ENCODE measurements at places on chromosomes 12 and 14. TPM values are rescaled to one million over a fixed set of nuclear protein-coding genes. Genes with fewer than 3 reads are reported as not detected.

DNA sequence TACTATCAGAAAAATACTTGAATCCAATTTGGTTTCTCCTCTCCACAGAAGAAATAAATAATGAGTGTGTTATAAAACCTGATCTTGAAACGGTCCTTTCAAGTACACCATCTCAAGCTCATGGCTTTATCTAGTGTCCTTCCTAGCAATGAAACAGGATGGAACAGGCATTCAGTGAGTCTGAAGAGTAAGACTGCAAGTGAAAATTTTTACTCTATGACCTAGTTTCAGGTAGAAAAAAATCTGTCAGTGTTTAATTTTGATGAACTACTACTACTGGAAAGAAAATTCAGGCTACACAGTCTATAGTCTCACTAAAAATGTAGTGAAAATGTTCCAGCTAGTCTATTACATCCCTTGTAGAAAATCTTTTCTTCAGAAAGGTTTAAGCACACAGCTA lies 7.7 kb downstream of the CBX5 start:
- H3K4me3 ChIP-seq = no peak overlapping the region
- H3K36me3 ChIP-seq = peaks cover 8% of the 10 kb centered on the region
- H3K27me3 ChIP-seq = no peaks in the 10 kb centered on the region

- H3K4me3 ChIP-seq = no peak overlapping the region
- no peaks in the 10 kb centered on the region for H3K4me1 ChIP-seq
- no peaks in the 10 kb centered on the region for H3K36me3 ChIP-seq
- H3K27ac ChIP-seq = no peak overlapping the region
- H3K27me3 ChIP-seq = no peaks in the 10 kb centered on the region
Observed at GRCh38 chr12:100398307-100398706, 41.4 kb downstream of the SLC17A8 start.

DNA sequence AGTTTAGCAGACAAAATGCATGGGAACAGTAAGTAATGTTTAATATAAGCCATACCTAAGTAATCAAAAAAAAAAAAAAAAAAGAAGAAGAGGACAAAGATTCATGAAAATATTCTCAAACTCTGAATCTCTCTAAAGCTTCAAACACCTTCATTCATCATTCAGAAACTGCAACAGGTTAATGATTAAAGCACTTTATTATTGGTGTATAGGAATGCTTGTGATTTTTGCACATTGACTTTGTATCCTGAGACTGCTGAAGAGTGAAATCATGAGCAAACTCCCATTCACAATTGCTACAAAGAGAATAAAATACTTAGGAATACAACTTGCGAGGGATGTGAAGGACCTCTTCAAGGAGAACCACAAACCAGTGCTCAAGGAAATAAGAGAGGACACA lies 278.4 kb upstream of the DCN start:
- peaks cover 4% of the 10 kb centered on the region for H3K27me3 ChIP-seq
- DNase-seq = no peak
- no peaks in the 10 kb centered on the region for H3K36me3 ChIP-seq
- no peak overlapping the region for H3K27ac ChIP-seq
- H3K4me3 ChIP-seq = no peak overlapping the region

DNA sequence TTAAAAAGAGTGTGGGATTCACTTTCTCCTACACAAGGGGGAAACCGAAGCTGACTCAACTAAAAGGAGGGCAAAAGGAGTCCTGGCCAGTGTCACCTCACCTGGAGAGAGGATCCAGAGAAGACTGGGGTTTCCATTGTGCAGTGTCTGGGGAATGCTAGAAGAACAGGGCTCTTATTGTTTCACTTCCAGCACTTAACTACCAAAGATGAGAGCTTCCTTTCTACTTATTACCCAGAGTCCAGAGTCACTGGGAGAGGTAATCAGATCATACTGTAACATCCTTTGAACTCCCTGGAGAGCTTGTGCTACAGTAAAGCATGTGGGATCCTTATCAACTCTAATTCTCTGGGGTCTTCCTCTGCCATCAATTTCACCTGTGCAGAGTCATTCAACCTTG lies 148.4 kb upstream of the BCL2L14 start:
- H3K4me1 ChIP-seq = no peaks in the 10 kb centered on the region
- H3K27me3 ChIP-seq = peaks cover 4% of the 10 kb centered on the region
- DNase-seq = no peak
- H3K27ac ChIP-seq = no peak overlapping the region

DNA sequence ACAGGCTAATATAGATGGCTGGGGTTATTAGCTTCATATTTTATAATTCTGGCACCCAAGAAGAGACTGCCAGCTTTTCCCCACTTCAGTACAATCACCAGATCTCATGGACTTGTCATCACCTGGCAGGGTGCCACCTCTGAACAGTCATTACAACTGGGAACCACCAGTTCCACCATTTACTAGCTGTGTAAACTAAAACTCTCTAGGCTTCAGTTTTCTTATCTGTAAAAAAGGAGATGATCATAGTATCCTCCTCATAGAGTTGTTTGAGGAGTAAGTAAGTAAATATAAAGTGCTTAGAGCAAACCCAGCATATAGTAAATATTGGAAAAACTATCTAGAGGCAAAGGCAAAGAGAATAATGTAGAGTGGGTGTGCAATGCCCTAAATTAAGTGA lies 19.3 kb downstream of the CPNE8 start:
- no peak for DNase-seq
- H3K27me3 ChIP-seq = no peaks in the 10 kb centered on the region
- H3K36me3 ChIP-seq = no peaks in the 10 kb centered on the region
- no peak overlapping the region for H3K4me3 ChIP-seq

GDF3 gene
- total RNA-seq = not detected
